ENCODE measurements at places on chromosomes 1 and 21.

- no peak for DNase-seq
These were observed 8.6 kb upstream of the SPSB1 start for GRCh38 chr1:9284061-9284460.

GRCh38 chr1:178160736-178161475 lies 67.0 kb downstream of the RASAL2 start:
- DNase-seq: no peak

DNA sequence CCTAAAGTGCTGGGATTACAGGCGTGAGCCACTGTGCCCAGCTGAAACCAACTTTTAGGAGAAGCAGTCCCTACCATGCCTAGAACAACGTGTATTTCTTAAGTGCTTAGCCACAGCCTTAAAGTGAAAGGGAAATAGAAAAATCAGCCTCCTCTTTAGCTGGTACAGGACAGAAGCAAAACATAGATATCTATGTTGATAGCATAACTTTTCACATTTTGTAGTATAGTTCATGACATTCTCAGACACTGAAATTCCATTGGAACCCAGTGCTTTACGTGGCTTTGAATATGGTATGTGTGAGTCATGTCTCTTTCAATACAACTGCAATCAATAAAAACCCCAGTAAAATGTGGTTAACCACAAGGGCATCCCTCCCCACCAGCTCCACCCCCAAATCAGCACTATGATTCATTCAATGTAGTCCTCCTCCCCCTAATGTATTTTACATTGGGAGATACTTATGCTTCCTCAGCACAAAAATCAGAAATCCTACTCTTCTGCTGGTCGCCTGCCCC lies 32.1 kb downstream of the TGFB2 start:
- DNase-seq: no peak

- DNase-seq: no peak
These were observed 77.2 kb downstream of the AK4 start for GRCh38 chr1:65225179-65225578.

- no peak for DNase-seq
These were observed 5.7 kb upstream of the PEF1 start for GRCh38 chr1:31650161-31651088.

DNA sequence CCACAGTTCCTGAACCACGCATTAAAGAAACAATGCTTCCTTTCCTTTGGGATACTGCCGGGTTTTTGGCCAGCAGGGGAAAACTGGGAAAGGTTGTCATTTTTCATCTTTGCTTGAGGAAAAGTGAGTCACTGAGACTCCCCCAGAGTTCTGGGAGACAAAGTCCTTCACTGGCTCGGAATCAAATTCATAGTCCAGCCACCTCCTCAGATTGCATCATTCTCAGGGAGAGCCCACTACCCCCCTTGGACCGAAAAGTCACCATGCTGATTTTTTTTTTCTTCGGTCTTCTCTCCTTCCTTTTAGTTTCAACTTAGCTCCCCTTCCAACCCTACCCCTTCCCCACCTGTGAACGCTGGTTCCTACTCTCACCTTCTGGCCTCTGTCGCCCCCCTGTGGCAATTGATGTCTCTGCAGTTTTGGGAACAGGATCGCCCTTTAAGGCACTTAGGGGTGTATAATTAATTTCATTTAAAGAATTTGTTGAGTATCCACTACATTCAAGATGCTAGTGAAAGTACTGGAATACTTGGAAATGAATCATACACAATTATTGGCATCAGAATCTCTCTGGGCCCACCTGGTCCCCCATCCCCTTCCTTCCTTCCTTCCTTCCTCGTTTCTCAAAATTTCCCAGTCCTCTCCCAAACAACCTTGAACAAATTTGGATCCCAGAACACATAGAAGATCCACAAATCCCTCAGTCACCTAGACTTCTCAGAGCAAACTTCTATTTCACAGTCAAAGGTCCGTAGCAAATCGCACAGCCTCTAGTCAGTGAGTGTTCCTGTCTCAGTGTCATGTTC lies 6.9 kb downstream of the ACKR1 start:
- no peak for DNase-seq

- DNase-seq: no peak
These were observed at the start of gene CD244 for GRCh38 chr1:160862203-160863060. Gene CD244 (minus strand): TSS chr1:160862887. CDS start chr1:160862677, 210 bp downstream.

DNA sequence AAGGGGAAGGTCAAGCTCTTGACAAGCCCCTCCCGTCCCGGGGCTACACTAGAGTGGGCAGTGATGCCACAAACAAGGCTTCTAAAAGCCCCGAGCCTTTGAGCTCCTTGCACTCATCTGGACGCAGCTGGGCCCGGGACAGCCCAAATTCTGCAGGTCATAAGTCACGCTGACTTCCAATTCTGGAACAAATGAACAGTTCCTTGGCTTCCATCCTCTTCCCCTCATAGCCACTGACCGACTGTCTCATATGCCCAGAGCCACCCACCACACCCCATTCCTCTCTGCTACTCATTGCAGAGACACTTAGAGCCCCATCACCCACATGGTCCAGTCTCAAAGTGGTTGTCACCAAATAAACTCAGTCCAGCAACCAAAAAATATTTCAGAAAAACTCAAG lies 32.8 kb upstream of the PRELP start:
- DNase-seq: no peak

DNA sequence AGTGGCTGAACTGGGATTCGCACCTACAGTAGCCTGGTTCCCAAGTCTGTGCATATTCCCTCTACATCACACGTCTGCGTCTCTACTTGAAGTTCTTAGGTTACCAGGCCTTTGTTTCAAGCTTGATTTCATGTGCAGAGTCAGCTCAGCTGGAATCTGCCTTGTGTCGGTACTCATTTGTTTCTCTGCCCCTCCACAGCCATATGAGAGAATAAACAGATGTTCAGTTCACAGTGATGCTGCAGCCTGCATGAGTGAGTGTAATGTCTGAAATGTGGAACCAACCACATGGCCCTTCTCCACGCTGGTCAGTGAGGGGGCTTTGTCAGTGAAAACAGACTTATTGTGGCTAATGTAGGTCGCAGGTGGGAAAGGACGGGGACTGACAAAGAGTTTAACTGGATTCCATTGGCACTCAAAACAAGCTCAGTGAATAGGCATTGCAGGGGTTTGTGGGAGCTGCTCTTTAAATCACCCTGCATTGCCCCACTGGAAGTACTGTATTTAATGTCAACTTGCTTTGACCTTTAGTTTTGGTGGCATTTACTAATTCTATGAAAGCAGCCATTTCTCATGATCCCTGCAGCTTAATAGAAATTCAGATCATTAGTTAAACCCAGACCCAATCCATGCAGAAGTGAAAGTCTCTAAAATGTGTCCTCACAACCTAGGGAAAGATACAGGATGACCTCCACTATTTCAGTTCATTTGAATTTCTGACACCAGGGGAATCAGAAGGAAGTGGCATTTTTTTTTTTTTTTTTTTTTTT lies 136.4 kb upstream of the FAM78B start:
- DNase-seq: no peak

GRCh38 chr21:41594268-41594667 lies 86.3 kb upstream of the TMPRSS2 start:
- no peak for DNase-seq

GRCh38 chr1:228497206-228497605 lies 10.0 kb downstream of the RNF187 start:
- no peak for DNase-seq

- no peak for DNase-seq
These were observed 23.5 kb downstream of the DNAJC6 start for GRCh38 chr1:65332821-65333220.

GRCh38 chr1:230136453-230137336 lies 69.7 kb downstream of the GALNT2 start:
- no peak for DNase-seq

- no peak for DNase-seq
These were observed 2.0 kb upstream of the ZNF678 start for GRCh38 chr1:227561241-227561907.

DNA sequence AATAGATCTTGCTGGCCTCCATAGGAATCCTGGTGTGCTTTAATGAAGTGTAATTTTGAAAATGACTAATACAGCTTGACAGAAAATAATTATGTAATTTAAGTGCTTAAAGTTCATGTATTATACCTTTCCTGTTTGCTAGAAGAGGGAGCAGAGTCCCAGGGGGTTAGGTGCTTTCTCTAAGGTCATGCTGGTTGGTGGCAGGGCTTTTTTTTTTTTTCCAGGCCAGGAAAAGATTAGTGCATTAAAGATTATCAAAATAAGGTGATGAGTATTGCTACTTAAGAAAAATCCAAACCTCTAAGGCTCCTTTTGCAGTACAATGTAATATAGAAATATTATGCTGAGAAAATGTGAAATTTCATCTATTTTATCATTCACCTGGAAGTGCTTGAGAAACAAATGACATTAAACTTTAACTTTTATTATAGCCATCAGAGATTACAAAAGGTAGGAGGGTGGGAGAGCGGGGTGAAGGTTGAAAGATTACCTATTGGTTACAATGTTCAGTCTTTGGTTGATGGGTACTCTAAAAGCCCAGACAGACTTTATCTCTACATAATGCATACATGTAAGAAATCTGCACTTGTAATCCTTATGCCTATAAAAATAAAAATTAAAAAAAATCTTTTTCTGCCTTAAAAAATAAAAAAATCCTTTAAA lies 110.8 kb downstream of the RABGAP1L start:
- no peak for DNase-seq

GRCh38 chr1:203726417-203726867 lies 38.5 kb upstream of the LAX1 start:
- DNase-seq: no peak

GRCh38 chr1:66546047-66546810 lies 12.3 kb downstream of the SGIP1 start:
- no peak for DNase-seq

DNA sequence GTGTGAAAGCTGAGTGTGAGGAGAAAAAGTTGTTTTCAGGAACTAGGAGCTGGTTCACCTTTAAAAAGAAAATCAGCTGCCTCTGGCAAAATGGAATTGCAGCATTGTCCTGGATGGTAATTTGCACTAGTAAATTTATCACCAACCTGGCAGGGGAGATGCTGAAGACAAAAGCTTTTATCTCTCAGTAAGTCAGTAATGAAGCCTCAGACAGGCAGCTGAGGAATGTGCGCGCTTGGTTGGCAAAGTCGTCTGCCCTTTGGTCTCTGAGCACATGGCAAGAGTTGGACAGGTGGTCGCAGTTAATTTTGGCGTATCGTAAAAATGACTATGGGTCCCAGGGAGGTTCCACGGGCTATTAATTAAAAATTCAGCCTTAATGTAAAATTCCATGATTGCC lies 131.9 kb downstream of the BACH1 start:
- DNase-seq: no peak

GRCh38 chr1:214464445-214465287 lies 86.7 kb downstream of the PTPN14 start:
- DNase-seq: peak; percentile 95

- peak; percentile 41 for DNase-seq
These were observed 76.8 kb downstream of the FOXJ3 start for GRCh38 chr1:42258218-42258617.

- DNase-seq: no peak
These were observed 19.0 kb downstream of the KIAA0040 start for GRCh38 chr1:175173531-175173930.

GRCh38 chr1:225464851-225465792 lies 37.3 kb upstream of the LBR start:
- peak; percentile 41 for DNase-seq

DNA sequence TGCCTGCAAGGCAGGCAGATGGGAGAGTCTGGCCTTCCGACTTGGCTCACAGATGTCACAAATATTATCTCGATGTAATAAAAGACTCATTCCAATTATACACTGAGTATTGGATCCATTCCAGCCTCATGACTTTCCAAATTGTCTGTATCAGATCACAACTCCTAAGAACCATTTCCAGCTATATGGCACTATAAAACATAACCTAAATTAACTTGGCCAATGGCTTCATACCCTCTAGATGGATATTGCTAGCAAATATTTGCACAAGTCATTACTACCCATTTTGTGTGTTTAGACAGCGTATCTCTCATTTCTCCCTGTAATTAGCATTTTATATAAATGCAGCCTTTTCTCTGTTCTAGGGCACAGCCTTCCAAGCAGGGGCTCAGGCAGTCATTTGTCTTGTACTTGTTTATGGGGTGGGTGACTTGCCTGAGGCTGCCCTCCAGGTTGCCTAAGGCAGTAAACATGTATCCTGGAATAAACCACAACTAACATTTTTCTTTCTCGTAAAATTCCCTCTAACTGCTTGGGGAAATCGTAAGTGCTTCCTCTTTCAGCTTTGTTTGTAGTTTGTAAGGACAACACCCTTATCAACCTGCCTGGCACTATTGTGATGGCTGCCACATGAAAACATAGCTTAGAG lies 70.6 kb upstream of the KCNJ6 start:
- DNase-seq: peak; percentile 65

DNA sequence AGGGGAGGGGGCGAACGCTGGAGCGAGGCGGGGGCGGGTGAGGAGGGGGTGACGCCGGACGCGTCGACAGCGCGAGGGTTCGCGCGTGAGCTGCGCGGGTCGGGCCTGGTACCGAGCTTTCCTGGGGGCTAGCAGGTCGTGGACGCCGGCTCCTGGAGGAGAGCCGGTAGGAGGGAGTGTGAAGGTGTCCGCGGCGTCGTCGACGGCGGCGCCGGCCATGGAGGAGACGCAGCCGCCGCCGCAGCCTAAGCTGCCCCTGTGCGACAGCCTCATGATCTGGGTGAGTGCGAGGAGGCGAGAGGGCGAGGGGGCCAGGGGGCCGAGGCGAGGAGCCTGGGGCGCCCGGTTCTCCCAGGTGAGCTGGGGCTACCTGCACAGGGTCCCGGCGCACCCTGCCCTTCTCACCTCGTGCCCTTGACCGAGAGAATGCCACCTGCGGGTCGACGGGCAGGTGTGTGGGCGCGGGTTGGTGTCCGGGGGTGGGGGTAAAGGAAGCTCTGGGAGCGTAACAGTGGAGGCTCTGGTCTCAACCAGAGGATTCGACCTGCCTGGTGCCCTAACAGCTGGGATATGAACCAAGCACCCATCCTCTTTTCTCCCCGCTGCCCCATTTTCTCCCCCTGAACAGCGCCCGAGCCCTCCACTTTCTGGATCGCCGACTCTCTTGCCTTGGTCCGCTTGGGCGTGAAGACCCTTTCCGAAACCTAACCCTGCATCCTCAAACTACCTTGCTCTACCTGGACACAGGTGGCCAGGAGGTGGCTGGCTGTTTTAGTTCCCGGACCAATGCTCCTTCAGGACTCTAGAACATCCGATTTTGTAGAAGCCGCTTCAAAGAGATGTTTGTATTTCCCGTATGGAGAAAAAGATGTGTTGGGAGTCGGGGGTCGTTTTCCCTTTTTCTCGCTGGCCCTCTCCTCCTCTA lies at the start of gene HOOK1:
TSS of gene HOOK1 (plus strand) at position 49 of the 925 bp plus-strand sequence. CDS start at position 218, 169 bp downstream.
- DNase-seq: no peak

- no peak for DNase-seq
These were observed 119.8 kb downstream of the PLA2G4A start for GRCh38 chr1:186948535-186948934.
